ENCODE measurements at places on chromosomes 4 and X.

DNA sequence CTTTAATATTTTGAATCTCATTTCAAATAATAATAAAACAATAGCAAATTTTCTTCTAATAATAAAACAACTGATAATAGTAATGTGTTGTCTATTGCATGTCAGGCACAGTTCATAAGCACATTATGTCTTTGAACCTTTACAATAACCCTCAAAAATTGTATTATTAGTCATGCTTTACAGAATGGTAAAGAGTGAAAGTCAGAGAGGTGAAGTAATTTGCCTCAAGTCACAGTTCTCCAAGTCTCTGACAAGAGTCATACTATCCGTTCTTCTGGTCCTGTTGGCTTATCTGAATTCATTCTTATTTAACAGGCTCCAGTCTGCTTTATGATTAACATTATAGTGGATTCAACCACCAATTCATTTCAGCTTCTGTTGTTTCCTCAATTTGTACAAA, 313.0 kb downstream of the AFF2 start:
- DNase-seq, result no peak

GRCh38 chr4:48228949-48229348, 40.7 kb downstream of the TEC start:
- DNase-seq, result no peak

DNA sequence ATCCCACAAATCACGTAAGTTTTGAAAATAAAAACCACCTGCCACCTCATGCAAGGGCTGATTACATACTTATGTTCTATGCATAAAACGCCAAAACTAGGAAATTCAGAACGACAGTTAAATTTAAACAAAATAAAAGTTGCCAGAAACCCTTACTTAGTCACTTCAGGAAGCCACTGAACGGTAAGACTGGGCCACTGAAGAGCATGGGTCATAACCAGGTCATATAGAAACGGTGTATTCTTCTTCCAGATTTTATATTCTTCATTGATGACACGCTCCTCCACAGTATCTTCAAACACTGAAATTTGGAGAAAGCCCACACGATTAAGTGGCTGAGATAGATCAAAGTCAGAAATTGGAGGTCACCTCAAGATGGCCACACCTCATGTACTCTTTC, 1.2 kb downstream of the RBBP7 start:
- no peak for DNase-seq

- no peak for DNase-seq
Observed at GRCh38 chr4:111628437-111628836, 516.8 kb upstream of the FAM241A start.

GRCh38 chrX:46601283-46601682, 27.7 kb downstream of the CHST7 start:
- no peak for DNase-seq

All from MM.1S (cell line).